ENCODE measurements at places on chromosomes 2 and 18.

- no peak for DNase-seq
Observed at GRCh38 chr2:33144243-33144642, 197.5 kb downstream of the LTBP1 start.

DNA sequence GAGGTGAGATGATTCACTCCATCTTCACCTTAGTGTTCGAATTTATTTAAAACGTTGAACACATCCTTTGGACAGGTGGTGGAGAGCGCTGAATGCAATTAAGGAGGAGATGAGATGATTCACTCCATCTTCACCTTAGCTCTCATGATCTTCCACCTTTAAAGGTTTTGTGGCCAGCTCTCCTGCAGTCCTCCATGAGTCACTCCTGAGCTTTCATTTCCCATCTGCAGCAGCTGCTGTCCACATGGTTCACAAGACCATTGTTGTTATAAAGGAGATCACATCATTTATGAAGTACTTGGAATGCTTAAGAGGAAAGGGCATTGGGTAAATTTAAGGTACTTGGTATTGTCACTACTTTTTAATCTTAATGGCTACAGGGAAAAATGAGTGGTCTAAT lies 298.5 kb downstream of the PAX3 start:
- no peak for DNase-seq

DNA sequence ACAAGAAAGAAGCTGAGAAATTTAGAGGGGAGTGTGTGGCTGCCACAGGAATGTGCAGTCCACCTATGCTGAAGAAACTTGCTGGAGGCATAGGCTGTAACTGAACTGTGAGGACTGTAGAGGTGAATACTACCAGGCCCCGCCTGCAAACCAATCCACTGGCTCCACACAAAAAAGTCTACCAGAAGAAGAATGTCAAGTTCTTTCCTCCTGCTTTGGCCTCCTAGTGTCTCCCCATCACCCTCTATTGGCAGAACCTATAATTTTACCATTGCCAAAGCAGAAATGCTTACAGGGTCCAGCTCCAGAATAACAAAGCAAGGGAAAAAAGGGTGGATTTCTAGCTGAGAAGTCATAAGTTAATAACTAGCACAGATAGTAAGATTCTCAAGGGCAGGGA lies 5.9 kb upstream of the ATP5MC3 start:
- peak; percentile 24 for DNase-seq

GRCh38 chr18:31197676-31198075 lies 35.0 kb upstream of the DSC1 start:
- DNase-seq, result no peak

- DNase-seq, result no peak
Observed at GRCh38 chr2:45899926-45900325, 248.5 kb downstream of the PRKCE start.

GRCh38 chr2:217162533-217162932 lies 302.7 kb upstream of the TNP1 start:
- peak; percentile 32 for DNase-seq

- no peak for DNase-seq
Observed at GRCh38 chr2:229740279-229740678, 25.9 kb upstream of the DNER start.

- peak; percentile 63 for DNase-seq
Observed at GRCh38 chr2:86552889-86553288, 10.4 kb downstream of the CHMP3 start.

DNA sequence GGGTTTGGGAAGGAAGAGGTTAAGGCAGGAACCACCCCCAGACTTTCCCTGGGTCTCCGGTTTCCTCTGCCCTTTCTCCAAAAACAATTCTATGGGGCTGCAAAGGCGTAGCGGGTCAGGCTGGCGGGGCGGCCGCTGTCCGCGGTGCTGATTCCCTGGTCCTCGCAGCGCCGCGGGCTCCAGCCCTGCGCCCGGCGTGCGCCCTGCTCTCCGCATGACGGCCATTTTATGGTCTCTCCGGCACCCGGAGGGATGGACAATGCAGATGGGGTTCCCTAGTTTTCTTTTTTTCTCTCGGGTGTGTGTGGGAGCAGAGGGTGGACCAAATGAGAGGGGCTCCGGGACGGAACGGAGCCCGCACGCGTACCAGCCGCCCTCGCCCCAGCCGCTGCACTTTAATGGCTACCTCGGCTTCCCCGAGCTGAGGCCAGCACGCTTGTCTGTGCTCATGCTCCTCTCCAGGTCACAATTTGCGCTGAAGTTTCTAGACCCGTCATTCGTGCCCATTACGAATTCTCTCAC lies 1.6 kb downstream of the ST8SIA3 start:
- no peak for DNase-seq

GRCh38 chr2:1136067-1136466 lies 185.4 kb downstream of the SNTG2 start:
- DNase-seq, result no peak
